Fibroblast of skin of left biceps (primary cell): ENCODE measurements at places on chromosomes 7 and 10.
A peak's percentile ranks its signal among the peaks of the same experiment; 100 is the strongest.

DNA sequence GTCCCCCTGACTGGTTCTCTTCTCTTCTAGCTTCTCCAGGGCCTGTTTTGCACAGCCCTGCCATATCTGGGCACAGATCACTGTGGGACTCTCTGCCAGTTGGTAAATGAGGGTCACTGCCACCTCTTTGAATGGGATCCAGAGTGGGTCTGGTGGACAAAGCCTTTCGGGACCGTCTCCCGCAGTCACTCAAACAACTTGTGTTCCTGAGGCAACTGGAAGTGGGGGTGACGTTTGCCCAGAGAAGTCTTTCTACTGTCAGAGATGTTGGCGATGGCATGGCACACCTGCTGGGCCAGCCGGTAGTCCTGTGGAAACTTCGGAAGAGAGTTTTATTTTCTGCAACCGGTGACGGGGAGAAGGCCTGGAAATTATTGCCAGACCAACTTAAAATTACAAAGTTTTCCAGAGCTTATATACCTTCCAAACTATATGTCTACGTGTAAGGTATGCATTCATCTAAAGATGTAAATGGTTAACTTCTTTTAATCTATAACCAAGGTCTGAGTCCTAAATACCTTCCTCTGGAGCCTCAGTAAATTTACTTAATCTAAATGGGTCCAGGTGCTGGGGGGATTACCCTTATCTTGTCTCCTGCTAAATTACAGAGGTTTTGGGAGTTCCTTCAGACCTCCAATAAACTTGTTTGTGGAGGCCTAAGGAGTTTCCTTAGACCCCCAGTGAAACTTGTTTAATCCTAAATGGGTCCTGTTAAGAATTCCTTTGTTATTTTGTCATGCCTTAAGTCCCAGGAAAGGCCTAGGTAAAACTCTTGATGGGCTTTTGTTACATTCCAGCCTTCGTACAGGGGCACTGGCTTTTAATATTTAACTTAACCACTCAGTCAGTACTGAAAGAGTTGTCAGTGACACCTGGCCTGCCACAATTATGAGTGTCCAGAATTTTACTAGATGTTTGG lies 94.0 kb downstream of the NPSR1 start:
- DNase-seq, result no peak

GRCh38 chr10:44960088-44960460 lies 472 bp downstream of the RASSF4 start:
- no peak for DNase-seq

GRCh38 chr7:122132341-122132740 lies 11.7 kb downstream of the AASS start:
- DNase-seq, result peak; percentile 41

- DNase-seq, result no peak
Observed at GRCh38 chr10:124717911-124718741, 26.1 kb downstream of the FAM53B start.

DNA sequence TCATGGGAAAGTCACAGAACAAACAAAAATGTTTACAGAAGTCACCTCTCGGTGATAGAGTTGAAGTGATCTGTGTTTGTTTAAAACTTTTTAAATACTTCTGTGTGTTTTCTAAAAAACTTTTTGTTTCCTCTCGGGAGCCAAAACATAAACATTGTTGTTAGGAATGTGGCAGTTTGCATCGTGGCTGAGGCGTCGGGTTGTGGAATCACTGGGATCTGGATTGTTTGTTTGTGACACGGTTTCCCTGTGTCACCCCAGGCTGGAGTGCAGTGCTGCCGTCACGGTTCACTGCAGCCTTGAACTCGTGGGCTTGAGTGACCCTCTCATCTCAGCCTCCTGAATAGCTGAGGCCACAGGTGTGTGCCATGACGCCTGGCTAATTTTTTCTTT lies 29.0 kb upstream of the SUN1 start:
- no peak for DNase-seq

- no peak for DNase-seq
Observed at GRCh38 chr7:154837622-154838021, 165.3 kb downstream of the PAXIP1 start.

DNA sequence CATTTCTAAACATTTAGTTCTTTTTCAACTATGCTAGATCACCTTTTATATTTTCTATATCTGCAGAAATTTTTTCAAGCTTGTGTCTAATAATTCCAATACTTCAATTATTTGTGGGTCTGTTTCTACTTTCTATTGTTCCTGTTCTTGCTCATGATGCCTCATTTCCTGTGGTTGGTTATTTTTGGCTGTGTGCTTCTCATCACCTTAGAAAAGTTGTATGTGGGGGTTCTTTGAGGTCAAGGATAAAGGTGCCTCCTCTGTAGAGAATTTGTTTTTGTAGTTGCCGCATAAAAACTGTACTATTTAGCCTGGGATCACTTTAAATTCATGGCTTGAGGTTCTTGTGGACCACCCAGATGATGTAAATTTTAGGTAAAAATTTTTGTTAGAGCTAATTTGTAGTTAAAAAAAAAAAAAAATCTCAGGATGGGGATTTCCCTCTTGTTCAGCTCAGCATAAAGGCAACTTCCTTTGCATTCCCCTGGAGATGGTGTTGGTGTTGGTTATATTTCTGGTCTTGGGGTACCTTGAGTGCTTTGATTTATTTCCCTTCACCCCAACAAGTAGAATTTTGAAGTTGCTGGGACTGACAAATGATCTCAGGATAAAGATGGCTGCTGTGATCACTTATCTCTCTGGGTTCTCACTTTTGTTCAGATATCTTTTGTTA lies 27.0 kb upstream of the JAZF1 start:
- DNase-seq, result no peak

DNA sequence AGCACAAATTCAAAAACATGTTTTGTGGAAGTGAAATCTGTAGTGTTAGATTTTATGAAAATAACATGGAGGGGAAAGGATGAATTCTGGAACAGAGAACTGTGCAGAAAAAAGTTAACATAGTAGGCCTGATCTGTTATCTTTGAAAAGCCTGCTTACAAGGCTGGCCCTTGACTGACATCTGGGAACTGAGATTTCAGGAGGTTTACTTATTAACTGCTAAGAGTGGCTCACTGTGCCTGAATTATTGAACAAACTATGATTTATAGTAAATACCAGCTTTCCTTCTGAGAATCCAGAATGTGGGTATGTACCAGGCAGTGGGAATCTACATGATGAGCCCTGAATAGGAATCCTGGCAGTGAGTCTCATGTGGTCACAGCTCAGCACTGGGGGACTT lies 30.5 kb downstream of the NSUN6 start:
- DNase-seq, result no peak

DNA sequence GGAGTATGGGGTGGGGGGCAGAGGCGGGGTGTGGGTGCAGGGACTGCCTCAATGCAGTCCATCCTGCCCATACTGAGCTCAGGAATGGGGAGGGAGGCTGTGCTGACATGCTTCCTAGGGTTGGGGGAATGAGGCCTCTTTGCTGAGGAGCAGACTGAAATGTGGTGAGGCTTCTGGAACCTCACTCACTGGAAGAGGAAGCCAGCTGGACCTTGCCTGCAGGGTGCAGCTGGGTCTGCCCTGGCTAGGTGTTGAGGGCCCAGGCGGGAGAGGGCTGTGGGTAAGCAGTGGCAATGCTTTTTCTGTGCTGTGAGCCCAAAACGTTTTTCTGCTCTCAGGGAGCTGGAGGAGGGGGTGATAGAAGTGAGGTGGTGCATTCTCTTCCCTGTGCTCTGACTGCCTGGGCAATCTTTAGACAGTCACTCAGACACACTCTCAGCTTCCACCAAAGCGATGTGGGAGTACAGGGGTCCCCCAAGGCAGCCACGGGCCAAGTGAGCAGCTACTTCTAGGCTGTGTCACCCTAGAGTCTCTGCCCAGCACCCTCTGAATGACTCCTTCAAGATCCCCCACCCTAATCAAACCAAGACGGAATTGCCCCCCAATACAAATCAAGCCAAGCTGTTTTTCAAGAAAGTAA lies 41.1 kb upstream of the BMPR1A start:
- no peak for DNase-seq

GRCh38 chr7:98864731-98865453 lies 4.9 kb downstream of the TMEM130 start:
- DNase-seq, result no peak

DNA sequence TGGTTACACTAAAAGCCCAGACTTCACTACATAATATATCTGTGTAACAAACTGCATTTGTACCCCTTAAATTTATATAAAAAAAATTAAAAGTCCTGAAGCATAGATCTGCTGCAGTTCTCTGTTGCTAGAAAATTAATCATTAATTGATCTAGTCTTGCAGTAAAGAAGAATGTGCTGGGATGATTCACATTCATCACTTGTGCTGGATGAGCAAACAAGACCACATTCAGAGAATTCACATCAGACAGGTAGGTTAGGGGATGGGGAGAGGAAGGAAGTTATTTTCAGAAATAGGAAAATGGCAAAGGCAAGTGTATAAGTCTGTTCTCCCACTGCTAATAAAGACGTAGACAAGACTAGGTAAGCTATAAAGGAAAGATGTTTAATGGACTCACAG lies 1019.0 kb downstream of the KCNMA1 start:
- DNase-seq, result no peak

DNA sequence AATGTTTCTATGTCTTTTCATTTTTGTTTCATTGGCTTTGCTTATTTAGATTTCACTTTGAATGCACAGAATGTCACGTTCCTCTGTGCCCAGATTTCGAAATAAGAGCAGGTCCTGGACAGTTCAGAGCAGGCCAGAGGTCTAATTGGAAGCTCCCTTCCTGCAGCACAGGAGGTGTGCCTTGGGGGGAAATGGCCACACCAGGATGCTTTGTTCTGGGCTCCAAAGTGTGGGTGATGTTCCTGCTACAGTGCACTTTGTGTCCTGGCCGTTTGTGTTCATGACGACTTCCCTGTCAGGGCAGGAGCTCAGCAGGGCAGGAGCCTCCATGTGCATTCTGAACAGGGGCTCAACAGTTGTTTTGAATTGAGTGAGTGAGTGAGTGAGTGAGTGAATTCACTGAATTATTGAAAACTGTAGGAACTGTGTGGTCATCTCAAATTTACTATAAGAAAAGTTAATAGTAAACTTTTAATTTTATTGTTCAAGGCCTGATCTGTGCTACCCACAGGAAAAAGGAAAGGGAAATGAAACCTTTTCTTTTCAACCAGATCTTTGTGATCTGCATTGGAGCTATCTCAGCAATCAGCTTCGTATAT lies 109.5 kb upstream of the GJD4 start:
- no peak for DNase-seq

DNA sequence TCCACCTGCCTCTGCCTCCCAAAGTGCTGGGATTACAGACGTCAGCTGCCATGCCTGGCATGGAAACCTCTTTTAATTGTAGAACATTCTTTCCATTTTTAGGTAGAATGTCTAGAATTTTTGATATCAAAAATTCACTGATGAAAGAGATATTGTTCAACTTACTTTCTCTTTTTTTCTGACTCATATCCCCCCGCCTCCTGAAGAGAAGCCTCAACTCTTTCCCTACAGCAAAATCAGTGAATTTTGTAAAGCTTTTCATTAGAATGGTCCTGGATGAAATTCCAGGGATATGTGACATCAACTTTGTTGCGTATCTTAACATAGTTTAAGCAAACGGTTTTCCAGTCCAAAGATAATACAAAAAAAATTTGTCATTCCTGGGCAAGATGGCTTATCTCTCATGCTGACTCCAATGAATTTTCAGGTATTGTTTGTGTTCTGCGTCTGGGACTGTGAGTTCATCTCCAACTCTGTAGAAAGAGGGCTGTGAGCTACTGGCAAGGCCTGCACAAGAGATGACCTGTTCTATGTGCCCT lies 256.8 kb downstream of the BMPER start:
- no peak for DNase-seq

- DNase-seq, result no peak
Observed at GRCh38 chr7:154638286-154638685, 364.6 kb downstream of the PAXIP1 start.

DNA sequence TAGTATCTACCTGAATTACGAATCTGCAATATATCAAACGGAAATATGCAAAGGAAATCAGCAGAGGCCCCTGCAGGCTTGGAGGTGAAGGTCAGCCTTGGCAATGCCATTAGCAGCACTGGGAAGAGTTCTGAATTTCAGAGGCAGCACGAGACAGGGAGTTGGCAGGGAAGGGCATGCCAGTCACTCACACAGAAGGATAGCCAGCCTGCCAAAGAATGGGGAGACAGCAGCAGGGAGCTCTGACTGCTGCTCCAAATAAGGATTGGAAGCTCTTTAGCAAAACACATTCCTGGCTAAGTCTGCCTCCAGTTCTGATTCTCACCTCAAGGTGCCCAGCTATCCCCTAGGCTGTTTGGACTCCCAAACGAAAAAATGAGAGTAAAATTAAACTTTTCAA lies 188.0 kb downstream of the PDE1C start:
- DNase-seq, result no peak

DNA sequence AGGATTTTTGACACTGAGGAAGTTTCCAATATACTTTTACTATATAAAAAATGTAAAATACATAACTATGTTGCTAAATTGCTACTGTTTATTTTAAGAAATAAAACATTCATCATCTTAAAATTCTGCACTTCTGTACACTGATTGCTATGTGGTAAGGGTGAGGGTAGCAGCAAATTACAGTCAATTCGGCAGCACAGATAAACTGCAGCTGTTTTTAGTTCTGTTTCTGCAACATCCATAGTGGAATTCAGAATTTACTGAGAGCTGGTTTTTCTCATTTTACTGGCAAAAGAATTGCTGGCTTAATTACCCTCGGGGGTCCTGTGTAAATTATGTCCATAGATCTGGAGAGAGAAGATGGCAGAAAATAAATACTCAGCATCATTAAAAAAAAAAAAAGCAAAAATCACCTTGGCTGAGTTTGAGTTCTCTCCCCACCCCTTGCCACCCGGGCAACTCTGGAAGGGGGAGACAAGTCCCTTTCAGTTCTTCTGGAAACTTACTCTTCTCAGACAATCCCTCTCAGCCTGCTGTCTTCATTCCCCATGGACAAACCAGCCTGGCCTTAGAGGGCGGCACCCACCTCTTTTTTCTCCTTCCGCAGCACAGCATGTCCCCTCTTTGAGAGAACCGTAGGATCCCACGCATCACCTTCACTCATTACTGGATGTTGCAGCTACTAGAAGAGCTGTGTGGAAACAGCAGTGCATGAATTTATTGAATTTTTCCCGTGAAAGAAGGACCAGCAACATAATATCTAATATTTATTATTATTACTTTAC lies 501.1 kb upstream of the CELF2 start:
- DNase-seq, result no peak

DNA sequence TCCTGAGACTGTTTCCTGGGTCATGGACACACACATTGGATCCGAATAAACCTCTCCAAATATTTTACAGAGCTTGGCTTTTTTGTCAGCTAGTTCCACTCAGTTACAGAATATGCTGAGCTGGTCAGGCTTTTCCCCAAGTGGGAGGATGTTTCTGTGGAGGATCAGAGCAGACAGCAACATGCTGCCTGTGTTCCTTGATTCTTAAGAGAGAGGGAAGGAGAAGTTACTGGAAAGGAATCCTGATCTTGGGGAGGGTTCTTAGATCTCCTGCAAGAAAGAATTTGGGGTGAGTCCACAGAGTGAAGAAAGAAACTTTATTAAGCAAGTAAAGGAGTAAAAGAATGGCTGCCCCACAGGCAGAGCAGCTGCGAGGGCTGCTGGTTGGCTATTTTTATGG lies 76.8 kb upstream of the RPA3 start:
- no peak for DNase-seq

- DNase-seq, result no peak
Observed at GRCh38 chr10:6465854-6466601, 114.0 kb downstream of the PRKCQ start.

- DNase-seq, result no peak
Observed at GRCh38 chr10:31413325-31413724, 94.3 kb downstream of the ZEB1 start.
